Daoy (cell line): ENCODE measurements at places on chromosomes 3 and 15. TPM values are rescaled to one million over a fixed set of nuclear protein-coding genes. Genes with fewer than 3 reads are reported as not detected.

DNA sequence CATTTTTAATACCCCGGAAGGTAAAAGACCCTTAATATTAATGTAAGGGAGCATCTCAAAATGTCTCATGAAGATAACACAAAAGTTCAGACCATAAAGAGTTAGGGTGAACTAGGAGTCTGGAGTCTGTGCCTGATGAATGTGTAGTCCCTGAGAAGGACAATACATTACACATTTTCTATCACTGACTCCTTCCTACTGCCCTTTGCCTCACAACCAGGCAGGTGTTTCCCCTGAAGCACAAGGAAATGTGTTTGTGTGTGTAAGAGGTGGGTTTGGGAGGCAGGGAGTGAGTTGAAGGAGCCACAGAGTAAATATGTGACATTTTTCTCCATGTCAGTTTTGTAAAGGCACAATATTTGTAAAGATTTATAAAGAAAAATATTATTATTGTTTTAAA lies 59.1 kb downstream of the SSR3 start:
- DNase-seq = no peak

C3orf49 gene
- not detected in 2 replicates for total RNA-seq

- no peak for DNase-seq
These were observed 25.7 kb downstream of the RGMA start for GRCh38 chr15:93063262-93063671.

DNA sequence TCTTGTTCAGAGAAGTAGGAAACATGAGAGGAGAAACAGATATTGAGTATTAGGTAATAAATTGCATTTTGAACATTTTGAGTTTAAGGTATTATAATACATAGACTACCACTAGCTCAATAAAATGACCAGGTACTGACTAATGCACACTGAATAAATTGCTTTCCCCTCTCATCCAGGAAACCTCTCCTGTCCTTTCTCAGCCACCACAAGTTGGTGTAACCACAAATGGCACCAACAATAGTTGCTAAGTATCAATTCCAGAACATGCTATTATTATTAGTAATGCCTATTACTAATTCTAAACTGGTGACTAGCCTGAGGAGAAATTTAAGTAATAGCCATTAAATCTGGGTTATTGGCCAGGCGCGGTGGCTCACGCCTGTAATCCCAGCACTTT lies 47.3 kb upstream of the XRN1 start:
- DNase-seq = no peak

DNA sequence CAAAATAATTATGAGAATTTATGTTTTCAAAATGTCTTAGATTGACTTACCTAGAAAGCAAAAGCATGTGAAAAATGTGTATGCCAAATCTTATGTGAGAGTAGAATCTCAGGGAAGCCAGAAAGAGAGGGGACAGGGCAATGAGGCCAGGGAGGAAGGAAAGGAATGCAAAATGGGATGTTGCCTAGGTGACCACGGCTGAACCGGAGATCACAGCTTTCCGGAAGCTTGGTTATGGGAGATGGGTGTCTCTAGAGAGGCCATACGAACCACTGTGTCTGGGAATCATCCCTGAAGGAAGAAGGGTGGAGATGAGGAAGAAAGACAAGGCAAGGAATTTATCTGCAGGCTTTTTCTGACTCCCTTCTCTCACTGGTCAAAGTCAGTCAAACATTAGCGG lies 76.0 kb downstream of the SUCLG2 start:
- no peak for DNase-seq

GRCh38 chr3:133404920-133405319 lies 5.1 kb downstream of the BFSP2 start:
- DNase-seq = no peak
